ENCODE measurements at places on chromosomes 12 and 14.

GRCh38 chr12:6092784-6093722 lies 31.4 kb downstream of the VWF start:
- DNase-seq, result no peak

GRCh38 chr14:24231263-24232120 lies 675 bp downstream of the NEDD8 start:
- peak; percentile 45 for DNase-seq

DNA sequence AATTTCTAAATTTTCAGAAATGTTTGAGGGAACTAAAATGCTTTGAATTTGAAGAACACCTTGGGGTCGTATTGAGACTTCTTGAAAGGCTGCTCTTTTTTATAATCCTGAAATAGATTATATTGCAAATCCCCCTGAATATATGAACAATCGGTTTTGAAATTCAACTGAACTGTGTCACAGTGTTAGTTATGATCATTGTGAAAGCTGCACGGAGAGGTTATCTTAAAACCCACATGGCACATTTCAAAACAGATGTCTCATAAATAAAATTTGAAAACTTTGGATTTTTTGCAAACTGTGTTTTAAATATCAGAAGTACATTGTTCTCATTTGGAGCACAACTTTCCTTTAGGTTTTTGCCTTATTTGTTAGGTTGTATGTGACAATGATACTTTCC lies 218.4 kb downstream of the TMEM117 start:
- no peak for DNase-seq

- DNase-seq, result no peak
Observed at GRCh38 chr12:31585271-31585670, 5.7 kb downstream of the DENND5B start.

- no peak for DNase-seq
Observed at GRCh38 chr14:53103636-53104340, 49.3 kb downstream of the DDHD1 start.

Measured in activated CD4-positive, alpha-beta T cell treated with anti-CD3 and anti-CD28 coated beads for 36 hours (primary cell).